ENCODE measurements at places on chromosomes 6 and 20.

GRCh38 chr6:150395388-150396009, 26.7 kb downstream of the IYD start:
- peak; percentile 52 for DNase-seq

DNA sequence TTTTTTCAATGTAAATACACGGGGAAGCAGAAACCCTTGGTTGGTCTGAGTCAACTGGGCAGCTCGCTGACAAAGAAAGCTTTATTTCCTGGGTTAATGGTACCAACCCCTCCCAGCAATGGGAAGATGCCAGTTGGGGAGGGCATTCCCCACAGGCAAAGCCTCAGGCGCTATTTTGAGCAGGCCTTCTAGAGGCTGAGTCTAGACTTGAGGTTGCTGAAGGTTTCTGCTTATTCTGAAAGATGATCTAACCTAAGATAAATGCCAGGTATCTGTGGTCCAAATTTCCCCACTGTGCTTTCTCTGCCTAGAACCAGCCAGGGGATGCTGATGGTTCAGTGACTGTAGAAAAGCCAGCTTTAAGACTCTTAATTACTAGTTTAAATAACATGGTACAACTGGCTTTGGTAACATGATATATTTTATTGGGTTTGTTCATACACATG, 172.5 kb upstream of the JARID2 start:
- DNase-seq = no peak

- peak; percentile 30 for DNase-seq
Observed at GRCh38 chr20:63896264-63897105, 1.6 kb downstream of the DNAJC5 start.

- DNase-seq = no peak
Observed at GRCh38 chr6:42354702-42355101, 97.0 kb downstream of the TRERF1 start.

DNA sequence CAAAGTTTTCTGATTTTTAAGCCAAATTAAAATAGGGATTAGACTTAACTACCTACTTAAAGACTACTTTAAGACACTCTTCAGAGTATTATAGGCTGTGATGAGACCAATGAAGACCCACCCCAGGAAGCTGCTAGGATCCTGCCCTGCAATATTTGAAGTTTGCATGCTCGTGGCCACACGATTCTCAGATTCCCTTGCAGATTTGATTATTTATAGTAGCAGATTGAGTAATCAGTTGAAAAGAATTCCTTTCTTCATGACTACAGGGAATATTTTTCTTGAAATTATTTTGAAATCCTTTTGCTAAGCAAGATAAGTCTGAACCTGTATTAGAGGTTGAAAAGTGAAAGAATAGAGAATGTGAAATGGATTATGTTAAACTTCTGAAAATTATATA, 122.3 kb downstream of the B3GAT2 start:
- DNase-seq = no peak

- DNase-seq = no peak
Observed at GRCh38 chr6:39707962-39708683, 17.1 kb downstream of the KIF6 start.

DNA sequence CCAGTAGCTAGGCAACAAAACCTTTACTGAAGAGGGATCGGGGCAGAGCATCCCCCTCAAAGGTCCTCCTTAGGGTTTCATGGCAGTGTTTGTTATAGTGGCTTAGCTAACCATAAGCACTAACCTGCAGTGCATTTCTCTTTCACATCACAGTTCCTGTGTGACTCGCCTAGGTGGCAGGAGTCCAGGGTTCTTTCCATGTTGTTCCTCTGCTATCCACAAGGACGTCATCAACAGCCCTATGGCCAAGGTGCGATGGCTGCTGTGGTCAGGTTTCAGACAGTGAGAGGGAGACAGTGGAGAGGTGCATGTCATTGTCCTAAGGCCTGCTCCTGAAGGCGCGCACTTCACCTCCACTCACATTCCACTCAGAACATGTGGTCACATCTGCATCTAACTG, 38.8 kb upstream of the FOXA2 start:
- no peak for DNase-seq

- DNase-seq = no peak
Observed at GRCh38 chr6:32854376-32855178, 585 bp downstream of the PSMB9 start.

DNA sequence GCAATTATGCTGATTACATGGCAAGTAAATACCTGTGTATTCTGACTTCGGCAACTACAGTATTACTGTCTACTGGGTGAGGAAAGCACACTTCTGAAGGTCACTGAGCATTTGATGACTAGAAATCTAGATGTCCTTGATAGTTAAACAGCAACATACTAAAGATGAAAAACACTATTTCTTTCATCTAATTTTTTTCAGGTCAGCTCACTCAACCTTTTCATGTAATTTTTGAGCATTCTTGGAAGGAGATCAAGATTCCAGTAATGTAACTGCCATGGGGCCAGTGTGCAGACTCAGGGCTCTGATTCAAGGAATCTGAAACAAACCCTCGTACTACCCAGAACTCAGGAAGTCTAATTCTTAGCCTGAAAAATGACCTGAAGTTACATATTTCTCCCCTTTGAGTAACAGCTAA, 222.6 kb upstream of the TAB2 start:
- peak; percentile 17 for DNase-seq

DNA sequence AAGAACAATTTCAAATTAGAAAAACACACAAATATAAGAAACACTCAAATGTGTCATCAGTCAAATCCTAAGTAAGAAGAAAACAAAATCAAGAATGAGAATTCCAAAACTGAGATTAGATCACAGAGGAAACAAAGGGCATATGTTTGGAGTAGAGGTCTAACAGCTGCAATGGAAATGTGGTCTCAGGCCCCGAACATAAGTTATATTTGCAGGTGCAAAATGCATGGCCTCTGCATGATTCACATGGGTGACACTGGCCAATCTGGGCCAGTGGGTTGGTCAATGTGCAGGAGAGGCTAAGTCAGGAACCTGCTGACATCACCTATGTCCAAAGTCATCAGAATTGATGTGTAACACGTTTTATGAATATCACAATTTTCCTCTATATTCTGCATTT, 108.5 kb upstream of the MAP7 start:
- DNase-seq = no peak

GRCh38 chr6:27505209-27506027, 32.5 kb upstream of the ZNF184 start:
- DNase-seq = peak; percentile 93

DNA sequence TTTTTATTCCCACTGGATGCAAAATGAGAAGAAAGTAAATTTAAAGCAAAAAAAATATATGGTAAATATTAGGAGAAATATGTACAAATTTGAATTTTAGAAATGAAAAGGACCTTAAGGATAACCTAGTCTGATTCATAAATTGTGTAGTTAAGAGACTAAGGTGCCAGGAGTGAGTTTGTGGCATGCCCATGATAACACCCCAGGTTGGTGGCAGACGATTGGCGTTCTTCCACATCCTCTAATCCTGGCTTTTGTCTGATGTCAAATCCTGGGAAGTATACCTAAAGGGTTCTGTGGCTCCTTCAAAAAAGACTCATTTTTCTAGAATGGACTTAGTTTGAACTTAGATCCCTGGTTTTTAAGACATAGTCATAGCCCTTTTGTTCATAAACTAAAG, 62.2 kb downstream of the SAMD5 start:
- DNase-seq = no peak

DNA sequence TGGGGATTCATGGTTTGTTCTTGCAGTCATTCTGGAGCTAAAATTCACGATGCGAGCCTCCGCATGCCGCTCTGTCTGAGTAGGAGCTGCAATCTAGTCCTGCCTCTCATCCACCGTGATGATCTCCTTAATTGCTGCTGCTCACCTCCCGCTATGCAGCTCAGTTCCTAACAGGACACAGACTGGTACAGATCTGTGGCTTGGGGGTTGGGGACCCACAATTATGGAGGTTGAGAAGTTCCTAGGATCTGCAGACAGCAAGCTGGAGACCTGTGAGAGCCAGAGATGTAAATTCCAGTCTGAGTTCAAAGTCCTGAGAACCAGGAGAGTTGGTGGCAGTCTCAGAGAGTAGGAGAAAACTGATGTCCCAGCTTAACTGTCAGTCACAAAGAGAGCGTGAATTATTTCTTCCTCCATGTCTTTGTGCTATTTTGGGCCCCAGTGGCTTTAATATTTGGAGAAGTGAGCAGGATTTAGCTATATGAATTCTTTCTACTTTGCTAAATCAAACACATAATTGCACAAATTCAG, 378.7 kb upstream of the MAN1A1 start:
- DNase-seq = no peak

GRCh38 chr20:36261389-36262105, 25.3 kb downstream of the AAR2 start:
- DNase-seq = no peak

GRCh38 chr6:28295326-28295725, 14.0 kb downstream of the PGBD1 start:
- no peak for DNase-seq

DNA sequence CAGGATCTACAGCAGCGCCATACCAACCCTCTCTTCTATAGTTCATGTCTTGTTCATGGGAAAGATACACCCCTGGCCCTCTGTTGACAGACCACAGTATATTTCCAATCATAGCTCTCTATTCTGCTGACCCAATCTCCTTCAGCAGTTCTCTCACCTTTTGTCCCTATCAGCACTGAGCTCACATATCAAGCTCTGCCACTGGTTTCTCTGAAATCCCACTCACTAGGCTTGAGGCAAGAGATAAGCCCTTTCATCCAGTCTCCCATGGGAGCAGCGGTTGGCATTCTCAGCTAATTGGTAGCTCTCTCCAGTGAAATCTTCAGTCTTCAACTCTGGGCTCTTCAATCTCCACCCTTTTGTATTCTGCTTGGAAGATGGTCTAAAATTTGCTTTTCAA, 313.4 kb downstream of the GJA1 start:
- no peak for DNase-seq

- no peak for DNase-seq
Observed at GRCh38 chr20:25052255-25053194, 5.4 kb downstream of the ACSS1 start.

- no peak for DNase-seq
Observed at GRCh38 chr6:126541806-126542491, 202.0 kb downstream of the CENPW start.

DNA sequence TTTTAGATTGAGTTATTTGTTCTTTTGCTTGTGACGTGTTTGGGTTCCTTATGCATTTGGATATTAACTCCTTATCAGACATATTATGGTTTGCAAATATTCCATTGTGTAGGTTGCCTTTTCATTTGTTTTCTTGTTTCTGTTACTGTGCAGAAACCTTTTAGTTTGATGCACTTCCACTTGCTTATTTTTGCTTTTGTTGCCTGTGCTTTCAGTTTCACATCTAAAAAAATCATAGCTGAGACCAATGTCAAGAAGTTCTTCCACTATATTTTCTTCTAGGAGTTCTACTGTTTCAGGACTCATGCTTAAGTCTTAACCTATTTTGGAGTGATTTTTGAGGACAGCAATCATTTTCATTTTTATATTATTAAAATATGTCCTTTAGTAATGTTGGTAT, 113.5 kb downstream of the EPM2A start:
- DNase-seq = no peak

GRCh38 chr6:20699402-20699801, 165.1 kb downstream of the CDKAL1 start:
- DNase-seq = no peak

DNA sequence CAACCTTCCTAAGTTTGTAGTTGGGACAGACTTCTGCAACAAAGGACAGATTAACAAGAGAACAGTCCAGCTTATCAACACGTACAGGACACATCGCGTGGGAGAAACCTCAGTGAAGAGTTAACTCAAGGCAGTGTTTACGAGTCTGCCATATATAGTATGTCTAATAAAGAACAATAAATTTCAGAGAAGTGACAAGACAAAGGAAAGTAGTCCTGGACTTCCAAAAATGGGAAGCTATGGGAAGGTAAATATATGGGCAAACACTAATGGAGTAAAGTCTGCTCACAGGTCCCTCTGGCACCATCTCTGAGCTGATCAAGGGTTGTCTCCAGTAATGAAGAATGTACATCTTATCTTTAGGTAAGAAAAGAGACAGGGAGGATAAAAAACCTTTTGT, 34.9 kb downstream of the GCM1 start:
- no peak for DNase-seq

DNA sequence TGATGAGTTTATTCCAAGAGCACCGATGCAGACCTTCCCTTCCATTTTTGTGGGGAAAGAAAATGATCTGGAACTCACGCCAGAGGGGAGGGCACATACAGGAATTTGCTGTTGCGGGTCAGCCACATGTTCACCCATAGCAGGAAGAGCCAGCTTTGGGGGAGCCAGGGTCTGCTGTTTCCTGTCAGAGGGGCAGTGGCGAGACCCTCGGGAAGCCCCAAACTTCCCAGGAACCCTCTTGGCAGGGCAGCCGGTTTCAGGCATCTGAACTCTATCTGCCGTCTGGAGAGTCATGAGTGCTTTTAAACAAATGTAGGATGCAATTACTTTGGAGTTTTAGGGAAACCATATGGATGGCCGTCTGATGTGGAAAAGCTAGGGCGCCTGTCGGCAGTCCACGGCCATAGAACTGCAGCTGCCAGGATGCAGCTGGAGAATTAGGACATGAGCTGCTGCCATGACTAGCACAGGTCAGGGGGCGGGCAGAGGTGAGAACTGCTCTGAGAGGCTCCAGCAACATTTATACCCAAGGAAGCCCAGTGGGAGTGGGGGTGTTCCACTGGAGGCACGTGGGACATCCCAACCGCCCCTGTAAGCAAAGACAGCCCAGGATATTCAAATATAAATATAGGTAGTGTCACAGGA, 14.8 kb upstream of the SERPINB9 start:
- DNase-seq = no peak

DNA sequence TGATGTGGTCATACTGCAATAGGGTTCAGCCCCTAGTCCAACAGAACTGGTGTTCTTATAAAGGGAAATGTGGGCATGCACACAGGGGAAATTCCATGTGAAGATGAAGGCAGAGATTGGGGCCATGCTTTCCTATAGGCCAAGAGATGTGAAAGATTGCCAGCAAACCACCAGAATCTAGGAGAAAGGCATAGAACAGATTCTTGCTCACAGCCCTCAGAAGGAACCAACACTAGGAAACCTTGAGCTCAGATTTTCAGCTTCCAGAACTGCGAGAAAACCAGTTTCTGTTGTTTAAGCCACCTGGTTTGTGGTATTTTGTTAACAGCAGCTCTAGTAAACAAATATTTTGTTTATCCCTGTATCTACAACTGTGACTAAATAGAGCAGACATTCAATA, 197.6 kb upstream of the CITED2 start:
- no peak for DNase-seq

GRCh38 chr20:8432435-8433148, 300.5 kb downstream of the PLCB1 start:
- DNase-seq = no peak

DNA sequence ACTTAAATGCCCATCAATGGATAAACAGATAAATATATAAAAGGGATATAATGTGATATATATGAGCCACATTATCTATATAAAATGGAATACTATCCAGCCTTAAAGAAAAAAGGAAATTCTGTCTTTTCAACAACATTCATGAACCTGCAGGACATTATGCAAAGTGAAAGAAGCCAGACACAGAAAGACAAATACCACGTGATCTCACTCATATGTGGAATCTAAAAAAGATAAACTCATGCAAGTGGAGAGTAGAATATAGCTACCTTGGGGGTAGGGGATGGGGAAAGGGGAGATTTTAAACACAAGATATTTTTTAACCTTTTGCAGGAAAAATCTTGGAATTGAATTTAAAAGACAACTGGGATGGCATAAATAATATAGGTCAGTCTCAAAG, 1.5 kb upstream of the OR2J1 start:
- DNase-seq = no peak

All from HFFc6 (cell line).